Peyer's patch (tissue), 4 donors: ENCODE measurements at places on chromosomes 2 and 18. TPM values are rescaled to one million over a fixed set of nuclear protein-coding genes. Genes with fewer than 3 reads are reported as not detected.

ERCC3 gene
- 25.9 TPM for total RNA-seq

LDLRAD4 gene
- 48.4 TPM for total RNA-seq

CFC1 gene
- not detected for total RNA-seq

ARHGAP15 gene
- 8.4 TPM for total RNA-seq

DNA sequence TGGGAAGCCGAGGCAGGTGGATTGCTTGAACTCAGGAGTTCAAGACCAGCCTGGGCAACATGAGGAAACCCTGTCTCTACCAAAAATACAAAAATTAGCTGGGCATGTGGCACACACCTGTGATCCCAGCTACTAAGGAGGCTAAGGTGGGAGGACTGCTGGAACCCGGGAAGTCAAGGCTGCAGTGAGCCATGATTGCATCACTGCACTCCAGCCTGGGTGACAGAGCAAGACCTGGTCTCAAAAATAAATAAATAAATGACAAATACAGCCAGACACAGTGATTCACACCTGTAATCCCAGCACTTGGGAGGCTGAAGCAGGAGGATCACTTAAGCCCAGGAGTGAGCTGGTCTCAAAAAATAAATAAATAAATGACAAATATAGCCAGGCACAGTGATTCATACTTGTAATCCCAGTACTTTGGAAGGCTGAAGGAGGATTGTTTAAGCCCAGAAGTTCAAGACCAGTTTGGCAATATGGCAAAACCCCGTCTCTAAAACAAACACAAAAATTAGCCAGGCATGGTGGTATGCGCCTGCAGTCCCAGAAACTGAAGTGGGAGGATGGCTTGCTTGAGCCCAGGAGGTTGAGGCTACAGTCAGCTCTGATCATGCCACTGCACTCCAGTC lies 6.2 kb downstream of the KANSL3 start:
- H3K27ac ChIP-seq, result no peak overlapping the region
- peaks cover 59% of the 10 kb centered on the region for H3K36me3 ChIP-seq
- no peaks in the 10 kb centered on the region for H3K27me3 ChIP-seq
- DNase-seq, result no peak

DNA sequence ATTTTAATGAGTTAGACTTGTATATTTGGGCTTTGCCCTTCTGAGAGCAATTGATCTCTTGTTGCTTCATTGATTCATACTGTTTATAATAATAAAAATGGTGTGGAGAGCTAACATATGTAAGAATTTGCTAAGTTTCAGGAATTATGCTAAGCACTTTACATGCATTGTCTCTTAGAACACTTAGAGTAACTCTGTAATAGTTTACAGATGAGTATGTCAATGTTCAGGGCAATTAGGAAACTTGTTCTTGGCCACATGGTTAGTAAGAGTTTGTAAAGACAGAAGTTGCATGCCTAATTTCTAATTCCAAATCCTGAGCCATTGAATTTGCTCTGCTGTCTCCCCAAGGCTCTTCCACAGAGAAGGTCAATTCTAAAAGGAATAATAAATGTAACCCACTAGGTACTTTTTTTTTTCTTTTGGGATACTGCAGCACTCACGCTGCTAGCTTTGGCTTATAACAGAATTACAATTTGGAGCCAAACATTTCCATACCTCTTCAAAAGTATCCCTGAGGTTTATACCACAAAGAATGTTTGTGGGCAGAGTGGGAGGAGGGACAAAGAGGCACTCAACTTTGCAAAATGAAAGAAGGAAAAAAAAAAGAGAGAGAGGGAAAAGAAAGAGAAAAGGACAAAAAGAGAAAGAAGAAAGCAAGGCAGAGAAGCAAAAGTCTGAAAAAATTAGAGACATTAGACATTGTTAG lies 232.4 kb downstream of the CALCRL start:
- no peak overlapping the region for H3K4me3 ChIP-seq
- H3K27ac ChIP-seq, result no peak overlapping the region
- DNase-seq, result no peak
- H3K27me3 ChIP-seq, result no peaks in the 10 kb centered on the region

DNA sequence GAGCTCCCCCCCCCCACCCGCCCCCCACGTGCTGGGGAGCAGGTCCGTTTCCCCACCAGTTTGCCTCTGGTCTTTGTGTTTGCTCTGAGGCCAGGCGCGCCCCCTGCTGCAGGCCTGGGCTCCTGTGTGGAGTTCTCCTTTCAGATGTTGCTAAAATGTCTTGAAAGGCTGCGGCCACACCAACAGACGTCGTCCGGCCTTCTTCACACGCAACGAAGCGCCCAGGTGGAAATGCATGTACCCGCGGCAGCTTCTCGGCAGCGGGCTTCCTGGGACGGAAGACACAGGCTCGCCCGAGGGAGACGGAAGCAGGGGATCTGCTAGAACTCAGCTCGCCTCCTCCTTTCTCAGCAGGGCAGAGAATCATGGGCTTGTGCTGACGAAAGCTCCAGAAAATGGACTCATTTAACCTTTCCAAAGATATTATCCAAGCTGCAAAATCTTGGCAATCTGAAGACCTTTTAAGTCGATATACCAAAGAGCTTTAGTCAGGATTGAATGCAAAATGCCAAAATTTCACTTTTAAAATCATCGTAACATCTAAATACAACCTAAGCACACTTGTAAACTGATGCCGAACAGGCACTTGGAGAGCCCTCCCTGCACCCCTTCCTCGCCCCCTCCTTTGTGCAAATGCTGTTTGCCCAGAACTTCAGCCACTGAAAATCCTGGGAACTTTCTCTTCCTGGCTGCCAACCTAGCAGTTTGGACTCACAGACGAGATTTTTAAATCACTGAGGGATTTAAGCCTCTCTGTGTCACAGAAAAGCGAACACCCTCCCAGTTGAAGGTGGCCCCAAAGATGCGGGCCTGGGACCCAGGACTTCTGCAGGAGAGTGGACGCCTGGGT lies 125.5 kb upstream of the ZNF516 start:
- H3K27me3 ChIP-seq, result no peaks in the 10 kb centered on the region
- H3K4me3 ChIP-seq, result peak overlapping the region; percentile 7
- H3K36me3 ChIP-seq, result no peaks in the 10 kb centered on the region
- no peaks in the 10 kb centered on the region for H3K4me1 ChIP-seq
- no peak for DNase-seq

DNA sequence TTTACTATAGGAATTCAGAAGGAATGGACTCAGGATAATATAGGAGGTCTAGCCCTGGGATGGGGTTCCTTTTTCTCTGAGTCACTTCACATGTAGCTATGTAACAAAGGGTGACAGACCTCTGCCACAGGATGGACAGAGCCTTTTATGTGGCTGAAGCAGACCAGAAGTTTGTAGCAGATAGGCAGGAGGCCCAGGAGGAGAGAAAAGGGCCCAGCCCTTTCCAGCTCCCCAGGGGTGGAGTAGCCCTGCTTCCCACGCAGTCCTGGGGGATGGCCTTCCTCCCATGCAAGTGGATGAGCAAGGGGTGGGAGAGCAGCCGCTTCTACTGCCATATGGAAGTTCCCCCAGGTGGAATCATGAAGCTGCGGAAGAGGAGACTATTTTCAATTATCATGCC lies 40.3 kb downstream of the ARMC9 start:
- H3K4me1 ChIP-seq, result no peaks in the 10 kb centered on the region
- no peaks in the 10 kb centered on the region for H3K36me3 ChIP-seq
- no peak overlapping the region for H3K4me3 ChIP-seq
- DNase-seq, result no peak
- H3K27me3 ChIP-seq, result no peaks in the 10 kb centered on the region

DNA sequence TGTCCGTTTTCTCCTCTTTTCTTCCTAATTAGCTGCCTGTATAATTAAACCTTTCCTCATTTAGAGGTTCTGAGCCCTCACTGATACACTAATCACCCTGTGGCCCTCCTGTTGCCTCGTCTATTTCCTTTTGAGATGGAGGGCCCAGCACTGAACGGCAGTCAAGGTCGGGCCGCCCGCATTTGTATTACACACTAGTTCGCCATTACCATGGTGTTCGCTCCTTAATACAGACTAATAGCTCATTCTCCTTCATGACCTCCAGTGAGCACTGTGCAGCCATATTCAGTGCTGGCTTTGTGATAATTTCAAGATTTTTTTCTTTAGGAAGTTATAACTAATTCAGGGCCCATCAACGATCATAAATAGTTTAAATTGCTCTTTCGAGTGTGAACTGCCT lies 64.1 kb downstream of the SLC4A3 start:
- no peak overlapping the region for H3K27ac ChIP-seq
- no peak for DNase-seq

DNA sequence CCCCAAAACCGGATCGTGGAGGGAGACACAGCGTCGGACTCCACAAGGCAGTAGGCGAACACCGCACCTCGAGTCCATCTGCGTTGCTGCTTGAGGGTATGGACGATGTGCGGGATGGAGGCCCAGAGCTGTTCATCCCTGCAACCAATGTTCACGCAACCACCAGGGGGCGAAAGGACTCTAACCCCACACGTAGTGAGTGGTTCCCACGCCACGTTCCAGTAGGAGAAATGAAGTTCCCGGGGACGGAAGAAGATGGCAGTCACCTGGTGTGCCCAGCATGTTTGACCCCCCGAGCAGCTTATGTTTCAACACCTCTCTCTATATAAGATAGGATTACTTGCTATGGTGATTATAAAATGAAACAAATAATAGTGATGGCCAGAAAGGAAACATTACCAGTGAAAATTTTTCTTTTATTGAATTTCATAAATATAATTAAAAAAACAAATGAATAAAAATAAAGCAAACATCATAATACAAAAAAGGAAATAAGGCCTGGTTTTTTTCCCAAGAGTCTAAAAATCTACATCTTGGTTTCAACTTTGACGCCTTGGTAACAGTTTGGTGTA lies 184.3 kb downstream of the SH3BP4 start:
- no peak overlapping the region for H3K27ac ChIP-seq
- H3K27me3 ChIP-seq, result no peaks in the 10 kb centered on the region
- no peaks in the 10 kb centered on the region for H3K4me1 ChIP-seq
- DNase-seq, result peak; percentile 82

GRCh38 chr2:69032336-69032735 lies 19.4 kb downstream of the ANTXR1 start:
- no peaks in the 10 kb centered on the region for H3K4me1 ChIP-seq
- no peaks in the 10 kb centered on the region for H3K36me3 ChIP-seq
- no peak for DNase-seq
- no peak overlapping the region for H3K27ac ChIP-seq
- H3K4me3 ChIP-seq, result no peak overlapping the region
- H3K27me3 ChIP-seq, result no peaks in the 10 kb centered on the region

GRCh38 chr2:188473306-188473705 lies 181.6 kb downstream of the GULP1 start:
- H3K27ac ChIP-seq, result no peak overlapping the region
- DNase-seq, result no peak
- H3K4me1 ChIP-seq, result no peaks in the 10 kb centered on the region
- no peaks in the 10 kb centered on the region for H3K36me3 ChIP-seq

DNA sequence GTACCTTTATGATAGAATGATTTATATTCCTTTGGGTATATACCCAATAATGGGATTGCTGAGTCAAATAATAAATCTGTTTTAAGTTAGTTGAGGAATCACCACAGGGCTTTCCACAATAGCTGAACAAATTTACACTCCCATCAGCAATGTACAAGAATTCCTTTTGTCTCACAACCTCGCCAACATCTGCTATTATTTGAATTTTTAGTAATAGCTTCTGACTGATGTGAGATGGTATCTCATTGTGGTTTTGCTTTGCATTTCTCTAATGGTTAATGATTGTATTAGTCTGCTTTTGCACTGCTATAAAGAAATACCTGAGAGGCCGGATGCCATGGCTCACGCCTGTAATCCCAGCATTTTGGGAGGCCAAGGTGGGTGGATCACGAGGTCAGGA lies 1387.6 kb upstream of the ACVR2A start:
- no peak overlapping the region for H3K27ac ChIP-seq
- no peaks in the 10 kb centered on the region for H3K4me1 ChIP-seq
- no peak for DNase-seq
- H3K4me3 ChIP-seq, result no peak overlapping the region

- no peak for DNase-seq
- no peaks in the 10 kb centered on the region for H3K27me3 ChIP-seq
- no peak overlapping the region for H3K27ac ChIP-seq
- H3K4me3 ChIP-seq, result no peak overlapping the region
These were observed 388.3 kb downstream of the NR4A2 start for GRCh38 chr2:155944218-155944617.
